ENCODE measurements at places on chromosomes 4 and X.

GRCh38 chr4:45064741-45065140, 338.4 kb upstream of the GNPDA2 start:
- DNase-seq, result no peak

- DNase-seq, result no peak
Measured at GRCh38 chr4:21872101-21872500, 76.5 kb downstream of the KCNIP4 start.

DNA sequence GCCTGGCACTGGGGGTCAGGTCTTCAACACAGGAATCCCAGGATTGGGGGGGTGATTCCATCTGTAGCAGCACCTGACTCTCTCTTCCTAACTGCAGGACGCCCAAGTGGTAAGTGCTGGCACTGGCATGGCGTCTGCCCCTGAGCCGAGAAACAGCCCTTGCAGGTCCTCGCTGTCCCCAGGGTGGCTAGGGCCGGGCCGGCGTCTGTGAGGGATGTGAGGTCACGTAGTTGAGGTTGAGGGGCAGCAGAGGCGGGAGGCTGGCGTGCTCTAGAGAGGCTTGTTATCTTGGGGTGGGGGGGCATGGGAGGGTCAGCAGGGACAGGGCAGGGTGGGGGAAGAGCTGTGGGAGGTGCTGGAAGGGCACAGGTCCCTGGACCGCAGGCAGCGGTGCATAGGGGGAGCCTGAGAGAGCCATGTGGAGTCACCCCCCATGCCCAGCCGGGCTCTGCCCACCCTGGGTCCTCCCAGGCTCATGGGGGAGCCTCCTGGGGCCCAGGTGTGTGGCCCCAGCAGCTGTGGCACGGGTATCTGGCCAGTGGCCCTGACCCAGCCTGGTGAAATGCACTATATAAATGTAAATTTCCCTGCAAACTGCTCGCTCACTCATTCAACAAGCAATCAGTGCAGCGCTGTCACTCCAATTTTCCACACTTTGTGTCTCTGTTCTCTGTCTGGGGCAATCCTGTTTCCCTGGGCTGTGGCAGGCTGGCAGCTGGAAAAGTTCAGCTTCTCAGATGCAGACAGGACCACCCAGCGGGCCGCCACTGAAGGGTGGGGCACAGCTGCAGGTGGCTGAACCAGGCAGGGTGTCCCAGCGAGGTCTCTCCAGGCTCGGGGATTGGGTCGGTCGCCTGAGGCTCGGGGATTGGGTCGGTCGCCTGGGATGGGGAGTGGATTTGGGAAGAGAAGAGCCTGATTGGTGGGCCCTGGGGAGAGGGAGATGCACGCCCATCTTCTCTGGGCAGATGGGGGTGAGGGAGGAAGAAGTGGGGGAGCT, 102.2 kb upstream of the NKX1-1 start:
- DNase-seq, result no peak

- no peak for DNase-seq
Measured at GRCh38 chr4:14008494-14008893, 381.0 kb upstream of the BOD1L1 start.

- DNase-seq, result no peak
Measured at GRCh38 chrX:112473654-112474053, 206.1 kb downstream of the LHFPL1 start.

GRCh38 chr4:16667464-16667863, 231.0 kb downstream of the LDB2 start:
- no peak for DNase-seq

- no peak for DNase-seq
Measured at GRCh38 chr4:145881989-145882388, 56.6 kb downstream of the ZNF827 start.

DNA sequence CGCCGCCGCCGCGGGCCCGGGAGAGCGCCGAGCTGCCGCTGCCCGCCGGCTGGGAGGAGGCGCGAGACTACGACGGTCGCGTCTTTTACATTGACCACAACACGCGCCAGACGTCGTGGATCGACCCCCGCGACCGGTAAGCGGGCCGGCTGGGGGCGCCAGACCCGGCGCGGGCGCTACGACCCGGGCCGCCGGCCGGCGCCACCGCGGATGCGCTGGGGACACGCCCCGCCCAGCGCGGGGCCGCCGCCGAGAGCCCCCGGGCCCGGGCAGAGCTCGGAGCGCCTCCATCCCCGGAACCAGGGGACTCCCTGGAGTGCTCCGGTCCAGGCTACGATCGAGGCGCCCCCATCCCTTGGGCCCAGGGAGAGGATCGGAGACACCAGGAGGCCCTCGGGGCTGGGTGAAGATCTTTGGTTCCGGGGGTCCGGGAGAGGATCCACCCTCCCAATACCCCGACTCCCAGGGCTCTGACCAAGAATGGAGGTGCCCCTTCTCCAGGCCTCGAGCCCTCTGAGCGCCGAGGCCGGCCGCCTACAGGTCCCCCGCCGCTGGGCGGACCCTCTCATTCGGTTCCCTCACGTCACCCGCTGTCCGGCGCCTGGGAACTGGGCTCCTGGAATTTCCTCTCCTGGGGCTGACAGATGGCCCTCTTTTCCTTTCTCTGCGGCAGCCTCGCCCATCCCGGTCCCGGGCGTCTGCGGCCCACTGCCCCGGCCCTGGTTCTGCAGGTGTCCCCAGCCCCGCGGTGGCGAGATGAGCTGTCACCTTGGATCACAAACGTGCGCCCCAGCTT, 48.8 kb downstream of the CLDN34 start:
- DNase-seq, result no peak

DNA sequence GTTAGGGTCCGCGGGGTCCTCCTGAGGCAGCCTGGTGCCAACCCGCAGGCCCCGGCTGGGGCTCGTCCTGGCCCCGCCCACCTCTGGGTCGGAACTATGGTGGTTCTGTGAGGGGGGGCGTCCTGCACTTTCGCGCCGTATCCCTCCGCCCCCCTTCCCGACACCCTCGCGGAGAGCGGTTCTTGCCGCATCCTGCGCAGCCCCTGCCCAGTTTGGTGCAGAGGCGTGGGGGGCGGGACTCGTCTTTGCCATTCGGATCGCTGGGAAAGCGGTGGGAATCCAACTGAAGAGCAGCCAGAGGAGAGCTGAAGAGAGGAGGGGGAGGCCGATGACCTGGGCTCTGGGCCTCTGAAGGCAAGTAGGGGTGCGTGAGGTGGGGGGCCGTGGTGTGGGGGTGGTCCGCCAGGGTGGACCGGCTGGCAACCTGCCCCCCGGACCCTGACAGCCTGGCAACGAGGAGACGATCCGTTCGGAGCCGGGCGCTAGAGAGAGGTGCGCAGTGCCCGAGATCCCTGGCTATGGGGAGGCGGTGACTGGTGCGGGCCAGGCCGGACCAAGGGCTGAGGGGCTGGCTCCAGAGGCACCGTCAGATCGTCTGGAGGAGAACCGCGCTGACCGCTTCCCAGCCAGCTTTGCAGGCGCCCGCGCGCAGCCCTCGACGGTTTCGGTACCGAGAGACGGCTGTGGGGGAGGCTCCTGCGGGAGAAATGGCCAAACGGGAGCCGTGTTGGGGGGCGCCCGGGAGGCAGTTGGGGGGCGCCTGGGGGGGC, at the start of gene GPRASP1:
GPRASP1 (plus strand) TSS at position 242 of the 770 bp plus-strand sequence. CDS start 2,431 bp downstream, outside the sequence.
- no peak for DNase-seq
